ENCODE measurements at places on chromosomes 11 and 22.

DNA sequence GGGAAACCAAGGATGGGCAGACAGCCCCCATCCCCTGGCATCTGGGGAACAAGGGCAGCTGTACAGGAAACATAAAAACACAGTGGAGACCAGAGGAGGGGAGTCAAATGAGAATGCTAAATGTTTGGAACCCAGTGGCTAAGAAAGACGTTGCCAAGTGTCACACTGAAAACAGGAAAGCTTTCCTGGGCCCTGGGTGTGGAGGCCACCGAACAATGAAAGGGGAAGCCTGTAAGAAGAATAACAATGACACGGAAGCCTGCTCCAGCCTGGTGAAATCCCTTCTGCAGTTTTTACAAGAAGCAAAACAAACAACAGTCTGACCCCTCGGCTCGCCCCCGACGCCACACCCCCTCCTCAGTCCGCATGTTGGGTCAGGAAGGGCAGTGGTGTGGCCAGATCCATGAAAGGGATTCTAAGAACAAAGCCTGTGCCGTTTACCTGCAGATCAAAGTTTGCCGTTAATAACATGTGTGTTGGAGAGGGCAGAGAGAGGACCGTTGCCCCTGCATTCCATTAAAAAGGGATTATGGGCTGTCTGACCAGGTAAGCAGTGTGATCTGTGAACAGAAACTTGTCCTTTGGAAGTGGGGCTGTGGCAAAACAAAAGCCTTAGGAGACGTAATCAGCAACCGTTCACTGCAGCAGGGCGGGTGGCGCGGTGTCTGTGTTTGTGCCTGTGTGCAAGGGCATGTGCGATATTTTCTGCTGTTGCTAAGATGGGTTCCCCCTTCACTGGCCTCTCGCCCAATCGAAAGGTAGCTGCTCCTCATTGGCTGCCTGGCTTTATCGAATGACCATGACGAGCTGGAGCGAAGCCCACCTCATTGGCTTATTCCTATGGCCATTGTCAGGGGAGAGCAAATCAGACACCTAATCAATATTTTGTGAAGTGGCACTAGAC, 113.7 kb upstream of the BLID start:
- no peak for DNase-seq

- no peak for DNase-seq
Measured at GRCh38 chr11:71991494-71991893, 7.2 kb upstream of the IL18BP start.

DNA sequence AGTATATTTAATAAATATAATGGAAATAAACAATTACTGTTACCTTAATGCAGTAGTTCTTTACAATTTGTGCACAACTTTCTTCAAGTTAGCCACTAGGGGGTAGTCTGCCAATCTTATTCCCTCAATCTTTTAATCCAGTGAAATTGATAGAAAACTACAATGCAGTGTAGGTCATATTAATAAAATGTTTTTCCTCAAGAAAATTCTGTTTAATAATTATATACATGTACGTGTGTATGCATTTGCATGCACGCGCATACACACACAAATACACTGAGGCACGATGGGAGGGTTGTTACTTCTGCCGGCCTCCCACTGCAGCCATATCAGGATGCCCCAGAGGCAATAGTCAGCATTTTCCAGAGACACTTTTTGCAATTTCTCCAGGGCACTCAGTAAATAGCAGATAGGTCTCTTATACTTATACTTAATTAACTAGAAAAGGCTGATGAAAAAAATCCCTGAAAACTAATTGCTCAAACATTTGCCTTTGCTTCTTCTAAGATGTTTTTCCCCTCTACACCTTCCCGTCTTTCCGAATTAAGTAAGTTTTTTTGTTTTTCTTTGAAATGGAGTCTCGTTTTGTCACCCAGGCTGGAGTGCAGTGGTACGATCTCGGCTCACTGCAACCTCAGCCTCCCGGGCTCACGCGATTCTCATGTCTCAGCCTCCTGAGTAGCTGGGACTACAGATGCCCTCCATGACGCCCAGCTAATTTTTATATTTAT, 3.1 kb downstream of the GAB2 start:
- DNase-seq: no peak

GRCh38 chr11:65440831-65441499, 18.4 kb downstream of the NEAT1 start:
- no peak for DNase-seq

GRCh38 chr22:44070029-44070428, 45.9 kb downstream of the PARVB start:
- DNase-seq: no peak

- DNase-seq: no peak
Measured at GRCh38 chr22:47059076-47059475, 296.6 kb downstream of the TBC1D22A start.

DNA sequence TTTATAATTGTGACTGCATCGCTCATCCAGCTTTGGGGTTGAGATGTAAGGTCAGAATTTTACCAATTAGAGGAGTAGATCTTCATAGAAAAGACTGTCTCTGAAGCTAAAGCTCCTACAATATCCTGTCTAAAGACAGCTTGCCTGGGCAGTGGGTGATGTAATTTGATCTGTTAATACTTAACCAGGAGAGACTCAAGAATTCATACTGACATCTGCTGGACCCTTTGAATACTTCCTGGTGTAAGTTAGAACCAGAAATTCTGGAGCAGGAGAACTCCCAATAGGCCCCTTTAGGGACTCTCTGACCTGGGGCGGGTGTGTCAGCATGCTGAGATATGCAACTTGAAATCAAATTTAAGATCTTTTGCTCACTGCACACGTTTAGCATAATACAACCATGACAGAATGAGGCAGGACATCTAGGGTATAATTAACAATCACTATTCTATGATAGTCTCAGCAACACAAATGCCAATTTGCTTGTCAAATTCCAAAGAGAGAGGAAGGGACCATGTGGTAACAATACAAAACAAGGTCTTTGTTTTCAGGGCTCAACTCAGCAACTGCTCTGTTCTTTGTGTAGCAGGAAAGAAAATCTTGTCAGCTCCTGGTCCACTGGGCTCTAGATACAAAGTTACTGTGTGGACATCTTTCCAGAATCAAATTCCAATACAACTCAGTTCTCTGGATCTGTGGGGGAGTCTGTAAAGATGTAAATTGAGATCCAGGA, 143.9 kb downstream of the INSC start:
- no peak for DNase-seq

DNA sequence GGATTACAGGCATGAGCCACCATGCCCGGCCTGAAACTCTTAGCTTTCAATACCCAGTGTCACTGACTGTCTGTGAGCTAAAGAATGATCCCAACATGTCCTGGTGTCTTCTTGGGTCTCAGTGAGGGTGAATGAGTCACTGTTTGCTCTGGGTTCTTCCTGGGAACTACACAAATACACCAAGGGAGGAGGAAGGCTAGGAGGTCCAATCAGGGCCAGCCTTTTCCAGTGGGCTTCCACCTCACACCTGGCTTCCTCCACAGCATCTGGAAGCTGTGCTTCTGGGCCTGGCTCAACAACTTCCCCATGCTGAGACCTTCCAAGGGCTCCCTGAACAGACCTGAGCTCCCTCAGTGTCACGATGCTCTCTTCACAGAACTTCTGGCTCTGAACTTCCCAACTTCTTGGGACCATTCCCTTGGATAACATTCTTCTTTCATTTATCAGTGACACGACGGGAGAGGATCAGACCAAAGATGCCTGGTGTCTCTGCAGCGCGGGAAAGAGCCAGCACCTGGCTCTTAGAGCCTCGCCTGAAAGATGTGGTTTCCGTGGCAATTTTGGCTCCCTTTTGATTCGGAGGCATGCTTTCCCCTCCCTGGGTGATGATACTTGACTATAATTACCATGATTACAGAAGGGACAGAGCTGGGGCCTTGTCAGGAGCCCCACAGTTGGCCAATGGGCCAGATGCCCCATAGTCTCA, 22.3 kb upstream of the CHRM4 start:
- DNase-seq: no peak

DNA sequence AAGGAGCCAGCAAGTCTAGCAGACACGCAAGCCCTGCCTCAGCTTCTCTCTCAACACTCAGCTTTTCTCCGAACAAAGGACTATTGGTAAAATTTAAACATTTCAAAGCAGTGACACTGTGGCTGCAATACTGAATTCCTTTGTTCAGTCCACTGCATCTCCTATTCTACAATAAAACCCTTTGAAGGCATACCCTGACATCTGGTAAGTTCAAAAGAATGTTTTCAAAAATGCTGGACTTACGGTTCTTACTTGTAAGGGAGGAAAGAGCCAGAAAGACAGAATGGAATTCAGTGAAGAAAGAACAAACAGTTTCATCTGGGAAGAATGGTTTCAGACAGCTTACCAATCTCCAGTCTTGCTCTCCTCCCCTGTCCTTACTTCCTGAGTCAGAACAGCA, 12.7 kb upstream of the OR8K1 start:
- DNase-seq: no peak

DNA sequence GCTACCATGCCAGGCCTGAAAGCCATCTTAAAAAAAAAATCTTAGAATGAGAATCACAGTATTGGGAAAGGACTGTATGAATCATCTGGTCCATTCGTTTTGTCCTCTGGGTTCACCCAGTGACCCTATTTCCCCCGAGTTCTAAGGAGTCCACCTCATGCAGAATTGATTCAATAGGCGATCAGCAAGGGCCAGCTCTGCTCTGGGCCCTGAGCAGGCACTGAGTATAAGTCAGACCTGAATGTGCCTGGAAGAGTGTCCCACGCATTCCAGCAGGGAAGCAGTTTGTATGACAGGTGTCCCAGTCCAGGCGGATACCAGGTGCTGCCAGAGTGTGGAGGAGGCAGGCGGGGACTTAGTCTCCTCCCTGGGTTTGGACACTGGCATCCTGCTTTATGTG, 883 bp upstream of the HMOX1 start:
- DNase-seq: no peak

DNA sequence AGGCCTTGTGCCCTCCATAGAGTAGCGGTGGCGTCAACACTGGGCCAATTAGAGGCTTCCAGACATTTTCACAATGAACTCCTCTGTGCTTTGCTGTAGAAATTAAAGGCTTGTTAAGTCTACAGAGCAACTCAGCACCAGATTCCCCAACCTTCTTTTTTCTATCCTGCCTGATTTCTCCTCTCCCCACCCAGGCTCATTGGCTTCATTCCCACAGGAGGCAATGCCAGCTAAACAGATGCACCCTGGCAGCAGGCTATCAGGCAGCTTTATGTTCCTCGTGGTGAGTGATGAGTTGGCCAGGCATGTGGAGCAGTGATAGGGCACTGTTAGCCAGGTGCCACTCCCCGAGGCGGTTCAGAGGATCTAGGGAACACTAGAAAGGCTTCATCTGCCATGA, 4.8 kb downstream of the DIXDC1 start:
- no peak for DNase-seq

DNA sequence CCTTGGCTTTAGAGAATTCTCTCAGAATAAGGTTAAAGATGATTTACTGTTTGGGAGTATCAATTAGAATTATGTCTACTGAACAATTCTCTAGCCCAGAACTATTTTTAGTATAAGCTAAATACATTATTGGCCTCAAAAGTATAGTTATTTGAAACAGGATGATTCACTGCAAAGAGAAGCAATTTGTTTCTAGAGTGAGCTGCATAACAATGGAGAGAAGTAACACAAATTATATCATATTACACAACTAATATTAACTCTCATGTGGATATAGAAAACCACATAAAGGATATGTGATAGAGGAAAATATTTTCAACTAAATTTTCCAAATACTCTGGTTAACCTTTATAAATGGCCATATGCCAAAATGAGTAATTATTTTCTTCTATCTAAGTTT, 24.9 kb downstream of the PGM2L1 start:
- DNase-seq: no peak

DNA sequence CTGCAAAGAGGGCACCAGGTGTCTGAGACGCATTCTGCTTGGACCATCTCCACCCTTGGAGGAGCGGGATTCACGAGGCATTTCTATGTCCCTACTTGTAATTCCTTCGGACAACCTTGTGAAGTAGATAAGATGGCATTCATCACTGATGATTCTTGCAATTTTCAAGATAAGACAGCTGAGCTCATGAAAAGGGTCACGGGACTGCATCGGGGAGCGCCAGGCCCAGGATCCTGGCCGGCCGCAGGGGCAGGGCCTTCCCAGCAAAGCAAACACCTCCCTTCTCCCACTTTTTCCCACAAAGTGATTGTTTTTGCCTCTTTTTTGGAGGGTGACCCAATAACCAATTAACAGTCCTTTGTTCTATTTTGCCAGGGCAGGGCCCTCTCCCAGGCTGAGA, 8.4 kb downstream of the LIF start:
- DNase-seq: no peak

- no peak for DNase-seq
Measured at GRCh38 chr22:35393116-35394010, 6.6 kb upstream of the MCM5 start.

DNA sequence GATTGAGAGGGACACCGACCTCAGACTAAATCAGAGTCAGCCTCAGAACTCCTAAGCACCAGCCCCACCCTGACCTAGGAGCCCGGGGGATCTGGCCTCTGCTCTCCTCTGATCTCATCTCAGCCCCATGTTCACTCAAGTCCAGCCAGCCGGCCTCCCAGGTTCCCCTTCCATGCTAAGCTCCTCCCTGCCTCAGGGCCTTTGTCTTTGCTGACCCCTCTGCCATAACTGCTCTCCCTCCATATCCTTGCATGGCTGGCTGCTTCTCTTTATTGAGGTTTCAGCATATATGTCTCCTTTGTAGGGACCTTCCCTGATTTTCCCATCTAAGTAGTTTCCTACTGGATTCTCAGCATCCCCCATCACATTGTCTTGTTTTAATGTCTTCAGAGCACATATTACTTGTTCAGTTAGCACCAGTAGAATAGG, 780 bp upstream of the SLC15A3 start:
- no peak for DNase-seq

DNA sequence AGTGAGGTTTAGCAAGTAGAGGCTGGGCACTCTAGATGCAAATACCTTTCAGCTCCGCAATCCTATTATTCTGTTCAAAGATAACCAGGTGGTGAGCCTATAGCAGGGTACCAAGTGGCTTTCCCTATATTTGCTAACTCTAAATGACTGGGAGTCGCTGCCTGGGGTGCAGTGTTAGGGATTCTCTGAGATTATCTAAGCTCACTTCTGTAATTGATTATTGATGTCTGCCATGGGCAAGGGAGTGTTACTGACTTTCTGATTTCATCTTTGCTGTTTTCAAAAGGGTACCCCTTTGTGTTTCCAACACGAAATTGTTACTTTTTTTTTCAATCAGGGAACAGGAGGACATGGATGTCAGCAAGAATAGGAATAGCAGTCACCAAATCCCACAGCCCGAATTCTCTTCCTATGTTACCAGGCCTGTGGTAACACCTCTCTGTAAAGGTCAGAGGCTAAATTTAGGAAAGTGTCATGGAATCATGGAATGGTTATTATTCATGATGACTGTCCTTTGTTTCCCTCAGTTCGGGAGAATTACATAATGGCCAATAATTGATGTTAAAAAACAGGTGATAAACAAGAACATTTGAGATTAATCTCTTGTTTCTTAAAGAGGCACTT, 62.6 kb upstream of the CRYBB3 start:
- DNase-seq: no peak

DNA sequence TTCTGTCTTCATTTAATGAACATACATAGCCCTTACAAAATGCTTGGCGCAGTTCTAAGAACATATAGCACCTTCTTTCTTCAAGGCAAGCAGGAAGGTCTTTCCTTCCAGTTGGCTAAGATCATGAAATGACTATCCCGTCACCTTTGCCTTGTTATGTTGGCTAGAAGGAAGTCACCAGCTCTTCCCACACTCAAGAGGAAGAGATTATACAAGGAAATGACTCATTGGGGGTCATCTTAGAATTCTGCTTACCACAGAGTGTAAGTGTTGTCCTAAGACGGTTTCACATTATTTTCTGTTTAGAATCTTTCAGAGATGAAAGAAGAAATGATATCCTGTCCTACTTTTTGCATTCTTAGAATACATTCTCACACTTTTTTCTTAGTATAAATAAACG, 808.0 kb upstream of the LUZP2 start:
- DNase-seq: no peak
